Activated CD4-positive, alpha-beta memory T cell treated with anti-CD3 and anti-CD28 coated beads for 36 hours (primary cell): ENCODE measurements at places on chromosomes 2 and 18. TPM values are rescaled to one million over a fixed set of nuclear protein-coding genes. Genes with fewer than 3 reads are reported as not detected.

- no peak for DNase-seq
Observed at GRCh38 chr2:229153267-229153666, 117.8 kb downstream of the PID1 start.

GRCh38 chr2:226247289-226248275 is 552.0 kb downstream of the IRS1 start:
- no peak for DNase-seq

DNA sequence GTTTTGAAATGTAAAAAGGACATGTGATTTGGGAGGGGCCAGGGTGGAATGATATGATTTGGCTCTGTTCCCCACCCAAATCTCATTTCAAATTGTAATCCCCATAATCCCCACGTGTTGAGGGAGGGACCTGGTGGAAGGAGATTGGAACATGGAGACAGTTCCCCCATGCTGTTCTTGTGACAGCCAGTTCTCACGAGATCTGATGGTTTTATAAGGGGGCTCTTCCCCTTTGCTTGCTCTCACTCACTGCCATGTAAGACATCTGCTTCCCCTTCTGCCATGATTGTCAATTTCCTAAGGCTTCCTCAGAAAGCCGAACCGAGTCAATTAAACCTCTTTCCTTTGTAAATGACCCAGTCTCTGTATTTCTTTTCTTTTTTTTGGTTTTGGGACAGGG is 39.2 kb downstream of the FECH start:
- DNase-seq: no peak

- DNase-seq: no peak
Observed at GRCh38 chr2:226002438-226002837, 602.9 kb downstream of the NYAP2 start.

DNA sequence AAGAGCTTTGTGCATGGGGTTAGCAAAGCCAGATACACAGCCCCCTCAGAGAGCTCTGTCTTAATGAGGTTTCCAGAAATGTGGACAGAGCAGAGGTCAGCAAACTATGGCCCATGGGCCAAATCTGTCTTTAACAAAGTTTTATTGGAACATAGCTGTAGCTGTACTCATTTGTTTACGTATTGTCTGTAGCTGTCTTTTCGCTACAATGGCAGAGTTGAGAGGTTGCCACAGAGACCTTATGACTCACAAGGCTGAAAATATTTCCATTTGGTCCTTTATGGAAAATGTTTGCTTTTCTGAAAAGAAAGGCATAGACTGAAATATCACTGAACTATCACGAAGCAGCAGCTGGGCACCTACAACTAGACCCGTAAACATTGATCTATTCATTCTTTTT is 841.8 kb downstream of the SLC4A3 start:
- no peak for DNase-seq

DNA sequence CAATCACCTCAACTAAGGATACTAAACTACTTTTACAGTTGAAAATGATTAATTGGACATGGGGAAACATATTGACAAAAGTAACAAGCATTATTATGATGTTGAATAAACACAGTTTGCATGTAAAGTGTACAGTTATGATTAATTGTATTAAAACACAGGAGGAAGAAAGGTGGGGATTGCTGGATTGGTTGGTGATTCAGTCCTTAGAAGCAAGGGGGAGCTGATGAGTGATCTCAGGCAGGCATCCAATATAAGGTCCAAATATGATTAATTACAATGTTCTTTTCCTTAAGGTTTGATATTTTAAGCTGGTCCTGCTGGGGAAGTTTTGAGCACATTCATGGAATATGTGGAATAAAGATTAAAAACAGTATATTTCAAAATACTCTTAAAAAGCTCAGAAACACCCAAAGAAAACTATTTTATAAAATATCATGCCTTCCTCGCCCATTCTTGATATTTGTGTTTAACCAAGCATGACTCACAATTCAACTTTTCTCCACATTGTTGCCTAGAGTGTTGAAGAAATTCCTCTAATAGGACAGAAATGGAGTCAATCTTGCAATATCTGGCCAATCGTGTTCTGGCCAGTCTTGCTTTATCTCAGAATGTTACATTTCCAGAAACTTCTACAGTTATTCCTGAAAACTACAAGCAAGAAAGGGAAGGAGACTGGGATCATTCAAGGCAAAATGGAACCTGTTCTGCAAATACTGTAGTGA is 268.2 kb downstream of the RPIA start:
- no peak for DNase-seq

GRCh38 chr2:212777020-212777491 is 238.5 kb upstream of the ERBB4 start:
- no peak for DNase-seq

- no peak for DNase-seq
Observed at GRCh38 chr2:187329586-187329985, 118.5 kb downstream of the CALCRL start.

GRCh38 chr2:111912547-111912946 is 14.1 kb downstream of the MERTK start:
- DNase-seq: no peak

DNA sequence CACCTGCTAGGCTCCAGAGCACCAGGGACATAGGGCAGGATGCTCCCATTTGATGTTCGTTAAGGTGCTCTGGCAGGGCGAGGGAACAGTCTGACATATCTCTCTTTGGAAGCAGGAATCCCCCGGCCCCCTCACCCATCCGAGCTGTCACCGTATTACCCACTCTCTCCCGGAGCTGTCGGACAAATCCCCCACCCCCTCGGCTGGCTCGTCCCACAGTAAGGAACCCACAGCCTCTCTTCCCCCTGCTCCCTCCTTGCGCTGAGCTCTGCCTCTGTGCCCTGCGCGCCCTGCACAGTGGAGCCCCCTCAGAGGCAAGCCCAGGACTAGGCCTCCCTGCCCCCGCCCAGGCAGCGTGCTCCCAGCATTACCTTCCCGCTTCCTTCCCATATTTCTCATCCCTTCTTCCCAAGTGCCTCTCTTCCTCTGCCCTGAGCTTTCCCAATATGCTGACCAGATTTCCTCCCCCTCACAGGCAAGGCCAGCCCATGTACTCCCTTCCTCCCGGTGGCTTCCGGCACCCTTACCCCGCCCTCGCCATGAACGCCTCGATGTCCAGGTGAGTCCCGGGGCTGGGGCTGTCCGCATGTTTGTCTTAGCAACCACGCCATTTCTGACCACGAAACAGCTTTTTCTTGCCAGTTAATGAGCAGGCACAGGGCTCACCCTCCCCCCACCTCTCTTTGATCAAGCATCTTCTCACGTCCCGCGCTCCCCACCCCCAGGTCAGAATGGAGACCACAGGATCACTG is 23.8 kb downstream of the TGOLN2 start:
- DNase-seq: no peak

DNA sequence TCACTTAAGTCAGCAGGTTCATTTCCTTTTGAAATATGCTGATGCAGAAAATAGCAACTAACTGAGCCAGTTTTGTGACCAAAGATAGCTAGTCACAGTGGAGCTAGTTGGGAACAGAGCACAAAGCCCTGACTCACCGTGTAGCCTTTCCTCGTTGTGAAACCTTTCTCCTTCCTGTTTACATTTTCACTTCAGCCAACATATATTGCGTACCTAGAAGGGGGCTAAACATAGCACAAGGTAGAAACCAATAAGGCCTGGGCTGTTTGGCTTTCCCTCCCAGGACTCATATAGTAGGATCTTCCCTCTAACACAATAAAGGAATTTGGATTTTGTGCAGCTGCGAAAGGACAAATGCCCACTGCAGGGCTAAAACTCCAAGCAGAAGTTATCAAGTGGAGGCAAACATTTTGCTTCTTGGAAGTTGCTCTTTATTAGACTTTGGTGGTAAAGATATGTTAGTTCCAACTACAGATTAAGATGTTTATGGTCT is 24.5 kb upstream of the LPIN2 start:
- DNase-seq: peak; percentile 45

DNA sequence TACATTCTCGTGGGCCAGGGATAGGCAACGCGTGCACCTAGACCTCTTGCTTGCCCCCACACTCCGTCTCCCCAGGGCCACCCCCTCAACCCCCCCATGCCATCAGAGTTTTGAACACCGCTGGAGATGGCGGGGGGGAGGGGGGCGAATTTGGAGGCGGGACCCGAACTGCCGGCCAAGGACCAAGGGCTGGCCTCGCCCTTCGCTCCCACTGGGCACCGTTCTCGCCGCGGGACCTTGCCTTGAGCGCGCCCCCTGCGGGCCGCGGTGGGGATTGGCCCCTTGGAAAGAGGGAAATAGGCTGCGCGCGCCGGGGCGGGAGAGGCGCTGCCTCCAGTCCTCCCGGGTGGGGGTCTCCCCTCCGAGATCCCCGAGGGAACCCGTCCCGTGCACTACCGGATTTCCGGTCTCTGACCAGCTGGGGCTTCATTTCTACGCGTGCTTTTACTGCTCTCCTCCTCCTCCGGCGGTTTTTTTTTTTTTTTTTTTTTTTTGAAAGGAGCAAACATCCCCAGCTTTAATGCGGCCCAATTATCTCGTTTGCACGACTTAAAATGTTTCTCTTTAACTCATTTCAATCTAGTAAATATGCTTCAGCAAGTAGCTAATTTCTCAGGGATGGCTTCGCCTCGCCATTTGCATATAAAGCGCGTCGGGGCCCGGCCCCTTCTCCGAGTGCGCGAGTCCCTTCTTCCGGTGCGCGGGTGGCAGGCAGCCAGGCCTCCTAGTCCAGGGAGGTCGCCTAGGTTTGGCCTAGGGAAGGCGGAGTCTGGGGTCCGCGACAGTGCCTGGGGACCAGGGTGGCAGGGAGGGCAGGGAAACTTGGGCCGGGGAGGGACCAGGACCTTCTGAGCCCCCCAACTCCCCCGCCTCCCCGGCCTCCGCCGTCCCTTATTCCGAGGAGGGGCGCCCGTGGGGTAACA is 10.0 kb upstream of the GBX2 start:
- DNase-seq: peak; percentile 59

- DNase-seq: no peak
Observed at GRCh38 chr2:169716938-169717690, 16.5 kb upstream of the KLHL23 start.

DNA sequence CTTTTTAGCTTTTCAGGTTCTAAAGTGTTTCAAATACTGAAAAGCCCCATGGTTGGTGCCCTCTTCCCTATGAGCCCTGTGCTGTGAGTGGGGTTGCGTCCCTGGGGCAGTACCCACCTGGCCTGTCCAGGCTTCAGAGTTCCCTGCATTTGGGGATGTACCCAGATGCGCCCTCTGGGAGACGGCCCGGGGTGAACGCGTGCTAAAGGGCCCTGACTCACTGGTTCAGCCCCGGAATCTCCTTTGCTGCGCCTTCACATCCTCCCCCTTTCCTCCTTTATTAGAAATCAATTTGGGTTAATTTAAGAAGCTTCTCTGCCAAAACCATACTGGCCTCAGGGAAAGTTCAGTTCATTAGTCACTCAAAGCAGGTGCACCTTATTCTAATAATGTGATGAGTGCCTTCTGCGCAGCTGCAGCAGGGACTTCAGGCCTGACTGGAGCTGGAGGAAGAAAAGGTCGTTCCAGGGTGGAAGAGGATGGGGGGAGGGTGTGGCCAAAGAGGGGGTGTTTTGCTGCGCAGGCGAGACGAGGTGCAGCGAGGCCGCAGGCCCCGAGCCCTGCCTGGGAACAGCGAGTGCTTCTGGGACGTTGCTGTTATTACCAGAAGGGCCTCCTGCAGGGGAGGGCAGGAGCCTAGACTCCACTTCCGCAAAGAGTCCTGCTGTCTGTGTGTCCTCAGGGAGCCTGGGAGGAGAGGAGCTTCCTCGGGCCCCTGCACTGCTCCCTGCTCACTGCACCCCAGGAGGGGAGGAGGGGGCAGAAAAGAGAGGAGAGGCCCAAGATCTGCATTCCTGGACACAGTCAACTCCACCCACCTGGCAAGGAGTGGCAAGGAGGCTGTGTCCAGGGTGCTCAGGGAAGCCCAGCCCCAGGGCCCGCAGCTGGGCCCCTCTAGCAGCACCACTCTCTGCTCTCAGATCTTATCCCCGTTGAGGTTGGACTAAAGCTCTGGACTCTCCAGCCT is 223.2 kb upstream of the PXDN start:
- no peak for DNase-seq

- no peak for DNase-seq
Observed at GRCh38 chr2:189557373-189557772, 23.2 kb downstream of the SLC40A1 start.

DNA sequence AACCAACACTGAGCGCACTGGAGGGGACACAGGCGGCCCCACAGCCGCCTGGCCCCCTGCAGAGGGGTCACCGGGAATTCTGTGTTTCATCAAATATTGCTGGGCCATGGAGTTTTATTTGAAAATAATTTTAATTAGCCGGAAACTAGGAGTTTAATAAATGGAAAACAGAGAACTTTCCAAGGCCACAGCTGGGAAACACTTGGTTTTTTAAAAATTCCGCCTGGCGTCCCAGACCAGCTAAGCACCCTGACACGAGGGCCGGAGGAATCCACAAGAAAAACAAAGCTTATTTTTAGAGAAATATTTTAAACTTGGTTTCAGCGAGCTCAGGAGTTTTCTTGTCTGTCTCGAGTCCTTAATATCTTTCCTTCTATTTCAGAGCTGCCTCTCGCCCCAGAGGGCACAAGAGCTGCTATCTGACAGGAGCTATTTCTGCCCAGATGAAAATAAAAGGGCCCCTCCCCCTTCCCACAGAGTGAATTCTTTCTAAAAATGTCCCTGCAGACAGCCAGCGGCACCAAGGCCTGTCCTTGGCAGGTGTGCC is 8.2 kb downstream of the ZFP36L2 start:
- DNase-seq: no peak

GRCh38 chr2:121491518-121491917 is 39.2 kb upstream of the RNU4ATAC start:
- DNase-seq: no peak

DNA sequence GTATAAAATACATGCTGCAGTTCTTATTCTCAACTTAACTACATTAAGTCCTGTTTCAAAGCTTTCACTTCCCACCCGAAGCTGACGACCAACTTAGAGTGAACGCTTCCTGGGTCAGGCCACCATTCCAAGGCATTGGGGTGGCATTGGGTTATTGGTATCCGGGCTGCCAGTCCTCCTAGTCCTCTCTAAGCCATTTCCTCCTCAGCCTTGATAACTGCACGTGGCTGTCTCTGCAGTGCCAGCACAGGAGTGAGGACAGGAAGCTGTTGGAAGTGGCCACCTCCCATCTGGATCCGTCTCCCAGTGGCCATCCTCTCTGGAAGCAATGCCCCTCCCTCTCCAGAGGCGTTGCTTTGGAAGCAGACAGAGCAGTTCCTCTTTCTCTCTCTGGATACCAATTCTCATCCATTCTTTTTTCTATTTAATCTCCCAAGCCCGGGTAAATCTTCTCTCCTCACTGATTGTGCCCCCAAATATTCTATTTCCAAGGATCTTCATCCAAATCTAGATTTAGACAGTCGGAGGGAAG is 354.7 kb downstream of the EIPR1 start:
- no peak for DNase-seq

C2orf80 gene
- not detected for total RNA-seq

GPR148 gene
- total RNA-seq: not detected

SH3BP4 gene
- total RNA-seq: 0.46 TPM

STAT4 gene
- 52.6 TPM for total RNA-seq

RPRM gene
- total RNA-seq: not detected

TGFBRAP1 gene
- 16.9 TPM for total RNA-seq

BMP10 gene
- total RNA-seq: not detected

FNDC4 gene
- total RNA-seq: 0.38 TPM

PTPRN gene
- 0.24 TPM for total RNA-seq

TNFAIP6 gene
- not detected for total RNA-seq

EFEMP1 gene
- total RNA-seq: not detected

TTC32 gene
- 14.2 TPM for total RNA-seq

PIEZO2 gene
- not detected for total RNA-seq

CYP27A1 gene
- total RNA-seq: not detected
